ENCODE measurements at places on chromosomes 6 and 20.

- no peak for DNase-seq
Observed at GRCh38 chr6:71043902-71044301, 87.0 kb upstream of the B3GAT2 start.

DNA sequence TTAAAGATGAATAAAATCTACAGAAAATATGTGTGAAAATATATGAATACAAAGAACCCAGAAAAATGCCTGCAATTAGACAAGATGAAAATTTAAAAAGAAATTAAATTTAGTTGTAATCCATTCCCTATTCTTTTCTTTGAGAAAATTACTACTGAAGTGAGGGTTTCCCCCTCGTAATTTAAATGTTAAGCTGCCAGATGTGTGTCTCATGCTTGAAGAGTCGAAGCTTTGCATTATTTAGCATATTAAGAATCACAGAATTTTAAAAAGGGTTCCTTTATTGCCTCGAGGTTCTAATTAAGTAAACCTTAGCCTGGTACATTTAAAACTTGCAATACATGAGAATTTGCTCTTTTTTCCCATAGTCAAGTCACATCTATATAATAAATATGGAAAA is 630.1 kb downstream of the TFAP2A start:
- no peak for DNase-seq

DNA sequence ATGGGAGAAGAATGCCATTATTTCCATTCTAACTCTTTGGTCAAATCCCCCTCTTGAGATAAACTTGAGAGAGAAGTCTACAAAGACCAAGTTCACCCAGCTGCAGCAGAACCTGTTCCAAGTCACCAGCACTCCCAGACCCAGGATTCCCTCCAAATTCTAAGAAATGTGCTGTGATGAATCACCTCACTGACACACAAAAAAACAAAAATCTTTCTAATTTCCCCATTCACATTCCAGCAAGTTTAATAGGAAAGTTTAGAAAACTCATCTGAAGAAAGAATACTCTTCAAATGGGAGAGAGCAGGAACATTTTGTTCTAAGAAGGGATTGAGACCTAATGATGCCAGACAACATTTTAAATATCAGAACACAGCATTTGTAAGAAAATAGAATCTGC is 213.6 kb upstream of the PLCB4 start:
- no peak for DNase-seq

- no peak for DNase-seq
Observed at GRCh38 chr20:12086359-12086758, 168.7 kb downstream of the BTBD3 start.

DNA sequence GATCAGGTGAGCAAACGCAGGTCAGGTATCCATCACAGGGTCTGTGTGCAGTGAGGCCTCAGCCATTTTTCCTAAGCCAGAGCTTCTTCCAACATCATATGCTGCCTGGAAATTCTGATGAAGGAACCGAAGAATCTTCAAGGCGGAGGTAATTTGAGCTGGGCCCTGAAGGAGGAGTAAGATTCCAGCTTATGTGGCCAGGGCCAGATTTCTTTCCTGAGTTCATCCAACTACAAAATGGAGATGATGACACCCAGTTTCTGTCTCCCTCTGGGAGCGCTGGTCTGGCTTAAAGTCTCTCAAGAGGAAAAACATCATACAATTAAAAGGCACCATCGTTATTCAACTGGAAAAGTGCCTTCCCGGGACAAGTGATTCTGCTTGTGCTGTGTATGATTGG is 6.9 kb upstream of the MANBAL start:
- DNase-seq: no peak
